Upper lobe of right lung (tissue), 1 donor: ENCODE measurements at places on chromosomes 16 and 17. TPM values are rescaled to one million over a fixed set of nuclear protein-coding genes. Genes with fewer than 3 reads are reported as not detected.

DNA sequence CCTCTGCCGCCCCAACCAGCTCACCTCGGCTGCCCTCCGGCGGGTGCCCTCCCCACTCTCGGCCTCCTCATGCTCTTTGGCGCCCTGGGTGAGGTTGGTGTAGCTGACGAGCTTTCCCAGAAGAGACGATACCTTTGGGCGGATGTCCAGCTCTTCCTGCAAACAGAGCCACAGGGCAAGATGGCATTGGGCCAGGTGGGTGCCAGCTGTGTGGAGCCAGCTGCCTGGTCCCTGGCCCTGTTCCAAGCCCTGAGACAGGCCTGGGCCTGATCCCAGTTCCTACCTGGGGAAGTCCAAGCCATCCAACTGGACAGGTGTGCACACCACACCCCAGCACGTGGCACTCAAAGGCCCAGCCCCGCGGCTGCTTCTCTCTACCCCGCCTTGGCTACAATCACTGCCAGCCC, 6.9 kb downstream of the SLC12A4 start:
- peak; percentile 82 for DNase-seq

GRCh38 chr17:18975597-18975996, 23.6 kb downstream of the SLC5A10 start:
- no peak for DNase-seq

The KRTAP3-2 gene
- not detected for total RNA-seq

The CCT6B gene
- 1.7 TPM for total RNA-seq
